ENCODE measurements at places on chromosomes 11 and 22.
A peak's percentile ranks its signal among the peaks of the same experiment; 100 is the strongest.

DNA sequence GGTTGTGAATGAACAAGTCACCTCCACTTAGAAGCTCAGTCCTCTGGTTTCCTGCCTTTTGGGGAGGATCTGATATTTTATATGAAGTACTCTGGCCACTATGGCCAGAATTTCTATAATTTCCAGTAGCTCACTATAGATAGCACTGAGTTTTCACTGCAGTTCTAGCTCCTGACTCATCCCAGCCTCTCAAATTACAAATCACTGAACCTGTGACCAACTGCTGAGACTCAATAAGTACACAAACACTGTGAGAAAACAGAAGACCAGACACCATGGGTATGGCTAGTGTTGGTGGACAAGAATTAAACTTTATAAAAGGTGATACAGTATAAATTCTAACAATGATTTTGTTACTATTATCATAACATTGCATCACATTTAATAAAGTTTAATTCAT is 47.1 kb upstream of the UCP3 start:
- no peak for DNase-seq

GRCh38 chr11:85946221-85946620 is 91.0 kb downstream of the CCDC83 start:
- no peak for DNase-seq

DNA sequence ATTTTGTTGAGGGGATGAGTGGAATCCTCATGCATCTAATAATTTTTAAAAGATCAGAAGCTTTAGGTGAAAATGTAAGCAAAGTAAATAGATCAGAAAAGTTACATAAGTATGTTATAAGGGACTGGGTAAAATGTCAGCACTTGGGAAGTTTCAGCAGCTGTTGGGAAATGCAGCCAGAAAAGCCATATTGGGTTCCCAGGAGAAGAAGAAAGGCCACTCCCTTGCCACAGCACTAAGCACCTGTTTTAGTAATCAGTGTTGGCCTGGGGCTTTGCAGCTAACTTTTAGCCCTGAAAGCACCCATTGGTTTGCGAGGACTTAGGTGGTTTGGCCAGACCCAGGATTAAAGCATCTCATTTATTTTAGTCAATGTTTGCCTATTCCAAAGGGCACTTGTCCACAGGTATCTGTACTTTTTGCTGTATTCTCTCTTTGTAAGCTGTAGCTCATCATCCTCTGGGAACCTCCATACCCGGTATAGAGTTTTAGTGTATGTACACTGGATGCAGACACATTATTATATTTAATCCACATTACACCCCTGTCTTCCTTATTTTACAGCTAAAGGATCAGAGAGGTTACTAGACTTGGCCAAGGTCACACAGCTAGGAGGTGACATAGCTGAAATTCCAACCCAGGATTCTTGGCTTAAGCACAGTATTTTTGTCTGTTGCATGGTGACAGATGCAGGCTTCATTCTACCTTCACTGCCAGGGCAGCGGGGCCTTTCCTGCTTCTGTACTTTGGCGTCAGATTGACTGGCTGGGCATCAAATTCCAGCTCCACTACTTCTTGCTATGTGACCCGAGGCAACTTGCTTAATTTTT is 127.7 kb upstream of the SESN3 start:
- DNase-seq, result no peak

DNA sequence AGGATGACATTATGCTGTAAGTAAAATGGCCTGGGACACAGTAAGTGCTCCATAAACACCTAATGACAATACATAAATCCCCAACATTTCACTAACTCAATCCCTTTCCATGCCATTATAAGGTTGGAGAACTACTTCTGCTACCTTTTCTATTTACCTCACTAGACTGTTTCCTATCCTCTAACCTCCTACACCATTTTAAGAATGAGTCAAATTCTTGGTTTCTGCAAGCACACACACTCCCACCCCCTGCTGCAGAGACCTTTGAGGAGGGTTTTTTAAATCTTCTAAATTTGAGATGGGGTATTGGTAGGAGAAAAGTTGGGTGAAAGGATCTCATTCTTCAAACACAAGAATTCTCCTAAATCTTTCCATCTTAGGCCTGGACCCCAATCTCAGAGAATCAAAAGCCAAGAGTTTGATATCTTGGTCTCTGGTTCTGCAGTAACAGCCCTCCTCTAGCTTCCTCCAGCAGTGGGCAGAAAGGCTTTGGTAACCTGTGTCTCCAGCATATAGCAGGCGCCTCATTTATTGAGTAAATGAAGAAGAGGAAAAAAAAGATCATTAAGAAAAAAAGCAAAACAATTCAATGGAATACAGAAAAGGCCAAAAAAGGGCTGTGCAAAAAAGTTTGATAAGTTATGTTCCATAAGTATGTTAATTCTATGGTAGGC is 42.3 kb downstream of the SYTL2 start:
- no peak for DNase-seq

DNA sequence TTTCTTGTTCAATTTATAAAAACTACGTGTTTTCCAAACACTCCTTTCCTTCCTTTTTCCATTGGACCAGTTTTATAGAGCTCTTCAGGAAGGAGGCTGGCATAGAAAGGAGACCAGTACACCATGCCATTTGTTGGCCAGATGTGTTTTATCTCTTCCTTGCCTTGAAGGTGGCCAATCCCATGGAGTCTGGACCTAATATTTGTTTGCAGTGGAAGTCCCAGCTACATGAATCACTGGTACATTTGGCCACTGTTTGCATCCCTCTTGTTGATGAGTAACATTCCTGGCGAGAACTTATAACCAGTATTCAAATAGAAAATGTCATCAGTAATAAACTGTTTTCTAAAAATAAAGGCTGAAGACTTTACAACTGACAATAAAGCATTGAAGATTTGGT is 110.2 kb downstream of the ANO3 start:
- no peak for DNase-seq

DNA sequence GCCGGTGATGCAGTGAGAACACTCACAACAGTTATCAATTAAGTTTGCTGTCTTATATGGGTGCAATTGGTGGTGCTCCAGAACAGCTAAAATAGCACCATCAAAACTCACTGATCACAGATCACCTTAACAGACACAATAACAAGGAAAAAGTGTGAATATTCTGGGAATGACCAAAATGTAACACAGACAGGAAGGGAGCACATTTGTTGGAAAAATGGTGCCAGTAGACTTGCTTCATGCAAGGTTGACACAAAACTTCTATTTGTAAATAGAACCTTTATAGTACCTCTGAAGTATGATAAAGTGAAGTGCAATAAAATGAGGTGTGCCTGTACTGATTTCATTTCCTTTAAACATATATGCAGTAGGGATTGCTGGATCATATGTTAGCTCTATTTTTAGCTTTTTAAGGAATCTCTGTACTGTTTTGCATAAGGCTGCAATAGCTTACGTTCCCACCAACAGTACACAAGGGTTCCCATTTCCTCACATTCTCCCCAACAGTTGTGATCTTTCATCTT is 56.7 kb upstream of the GLYATL1B start:
- no peak for DNase-seq

- DNase-seq, result peak; percentile 36
Measured at GRCh38 chr11:17598700-17599459, 51.8 kb downstream of the OTOG start.
